Suppressor macrophage treated with lipopolysaccharide for 4 hours (primary cell): ENCODE measurements at places on chromosomes 12 and 14.

DNA sequence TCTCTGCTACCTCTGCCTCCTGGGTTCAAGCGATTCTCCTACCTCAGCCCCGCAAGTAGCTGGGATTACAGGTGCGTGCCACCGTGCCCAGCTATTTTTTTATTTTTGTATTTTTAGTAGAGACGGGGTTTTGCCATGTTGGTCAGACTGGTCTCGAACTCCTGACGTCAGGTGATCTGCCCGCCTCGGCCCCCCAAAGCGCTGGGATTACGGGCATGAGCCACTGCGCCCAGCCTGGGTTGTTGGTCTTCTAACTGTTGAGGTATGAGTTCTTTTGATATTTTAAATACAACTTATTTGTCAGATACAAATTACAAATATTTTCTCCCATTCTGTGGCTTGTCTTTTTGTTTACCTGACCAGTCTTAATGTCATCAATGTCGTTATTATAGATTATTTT lies 95.9 kb downstream of the PCNX1 start:
- no peak for DNase-seq

DNA sequence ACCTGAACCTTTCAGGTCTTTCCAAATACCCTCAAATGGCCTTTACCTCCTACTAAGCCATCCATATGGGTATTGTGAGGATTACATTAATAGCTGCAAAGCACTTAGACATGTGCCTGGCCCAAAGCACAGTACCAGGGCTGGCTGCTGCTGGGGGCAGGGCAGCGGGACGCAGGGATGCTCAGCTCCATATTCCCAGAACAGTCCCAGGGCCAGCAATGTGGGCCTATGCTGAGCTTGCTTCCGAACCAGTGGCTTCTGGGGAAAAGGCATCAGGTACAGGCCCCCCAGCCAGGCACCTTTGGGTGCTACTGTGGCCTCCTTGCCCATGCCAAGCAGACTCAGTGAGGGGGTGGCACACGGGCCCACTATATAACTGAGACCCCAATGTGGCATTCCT lies 10.4 kb downstream of the ACTN1 start:
- no peak for DNase-seq

GRCh38 chr12:44780221-44780790 lies 95.8 kb downstream of the NELL2 start:
- no peak for DNase-seq

- DNase-seq, result peak; percentile 18
These were observed 111.3 kb upstream of the SLC16A7 start for GRCh38 chr12:59484575-59484974.

DNA sequence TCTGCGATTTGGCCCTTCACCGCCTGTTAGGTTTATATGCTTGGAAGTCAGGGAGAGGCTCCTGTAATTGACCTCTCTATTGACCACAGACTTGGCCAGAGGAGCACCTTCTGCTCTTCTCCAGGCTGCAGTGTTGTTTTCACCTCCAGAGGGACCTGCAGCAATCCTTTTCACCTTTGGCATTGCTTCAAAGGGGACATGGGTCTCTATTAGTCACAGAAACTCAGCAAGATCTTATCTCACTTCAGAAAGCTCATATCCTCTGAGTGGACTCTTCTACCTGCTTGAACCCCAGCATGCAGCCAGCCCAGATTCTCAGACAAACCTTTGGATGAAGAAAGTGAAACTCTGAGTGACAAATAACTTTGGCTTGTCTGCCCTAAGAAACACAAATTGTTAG lies 339.3 kb downstream of the NRXN3 start:
- DNase-seq, result no peak

DNA sequence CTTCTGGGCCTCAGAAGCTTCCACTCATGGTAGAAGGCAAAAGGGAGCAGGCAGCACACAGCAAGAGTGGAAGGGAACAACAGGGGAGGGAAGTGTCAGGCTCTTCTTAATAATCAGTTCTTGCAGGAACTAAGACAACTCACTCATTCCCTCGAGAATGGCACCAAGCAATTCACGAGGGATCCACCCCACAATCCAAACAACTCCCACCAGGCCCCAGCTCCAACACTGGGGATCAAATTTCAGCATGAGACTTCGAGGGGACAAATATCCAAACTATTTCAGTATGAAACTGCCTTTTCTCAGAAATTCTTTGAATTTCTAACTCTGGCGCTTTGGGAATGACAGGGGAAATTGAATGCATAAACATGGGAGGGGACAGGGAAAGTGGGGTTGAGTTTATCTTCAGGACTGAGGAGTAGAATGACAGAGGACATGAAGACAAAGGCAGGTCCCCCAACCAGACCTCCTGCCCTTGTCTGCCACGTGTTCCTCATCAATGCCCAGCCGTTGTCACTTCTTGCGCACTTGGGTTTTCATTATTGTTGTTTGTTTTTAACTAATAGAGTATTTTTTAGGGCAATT lies 24.6 kb upstream of the APOF start:
- DNase-seq, result no peak

DNA sequence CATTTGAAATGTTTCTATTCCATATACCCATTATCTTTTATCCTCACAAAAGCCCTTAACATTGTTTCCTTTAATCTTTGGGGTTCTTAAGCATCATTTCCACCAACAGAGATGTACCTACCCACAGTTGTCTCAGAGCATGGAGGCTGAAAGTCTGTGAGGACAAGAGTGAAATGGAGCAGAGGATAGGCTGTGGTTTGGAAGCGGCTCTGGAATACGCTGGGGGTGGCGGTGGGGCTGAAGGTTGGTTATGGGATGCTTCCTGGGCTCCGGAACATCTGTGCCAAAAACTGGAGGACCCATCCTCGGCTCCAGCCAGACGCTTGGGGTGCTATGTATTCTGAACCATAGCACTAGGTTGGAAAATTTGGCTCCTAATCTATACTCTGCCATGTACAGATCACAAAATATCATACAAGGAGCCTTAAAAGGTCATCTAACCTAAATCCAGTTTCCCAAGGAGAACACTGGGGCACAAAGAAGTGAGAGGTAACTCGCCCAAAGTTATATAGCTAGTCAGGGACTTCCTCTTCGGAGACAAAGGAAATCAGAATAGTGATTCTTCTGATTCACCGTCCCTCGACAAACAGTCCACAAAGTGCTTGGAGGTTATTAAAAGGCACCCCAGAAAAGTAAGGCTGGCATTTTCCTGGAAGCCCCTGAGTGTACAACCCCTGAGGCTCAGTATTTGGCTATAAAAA lies 2.5 kb downstream of the PPP1R3E start:
- peak; percentile 46 for DNase-seq

DNA sequence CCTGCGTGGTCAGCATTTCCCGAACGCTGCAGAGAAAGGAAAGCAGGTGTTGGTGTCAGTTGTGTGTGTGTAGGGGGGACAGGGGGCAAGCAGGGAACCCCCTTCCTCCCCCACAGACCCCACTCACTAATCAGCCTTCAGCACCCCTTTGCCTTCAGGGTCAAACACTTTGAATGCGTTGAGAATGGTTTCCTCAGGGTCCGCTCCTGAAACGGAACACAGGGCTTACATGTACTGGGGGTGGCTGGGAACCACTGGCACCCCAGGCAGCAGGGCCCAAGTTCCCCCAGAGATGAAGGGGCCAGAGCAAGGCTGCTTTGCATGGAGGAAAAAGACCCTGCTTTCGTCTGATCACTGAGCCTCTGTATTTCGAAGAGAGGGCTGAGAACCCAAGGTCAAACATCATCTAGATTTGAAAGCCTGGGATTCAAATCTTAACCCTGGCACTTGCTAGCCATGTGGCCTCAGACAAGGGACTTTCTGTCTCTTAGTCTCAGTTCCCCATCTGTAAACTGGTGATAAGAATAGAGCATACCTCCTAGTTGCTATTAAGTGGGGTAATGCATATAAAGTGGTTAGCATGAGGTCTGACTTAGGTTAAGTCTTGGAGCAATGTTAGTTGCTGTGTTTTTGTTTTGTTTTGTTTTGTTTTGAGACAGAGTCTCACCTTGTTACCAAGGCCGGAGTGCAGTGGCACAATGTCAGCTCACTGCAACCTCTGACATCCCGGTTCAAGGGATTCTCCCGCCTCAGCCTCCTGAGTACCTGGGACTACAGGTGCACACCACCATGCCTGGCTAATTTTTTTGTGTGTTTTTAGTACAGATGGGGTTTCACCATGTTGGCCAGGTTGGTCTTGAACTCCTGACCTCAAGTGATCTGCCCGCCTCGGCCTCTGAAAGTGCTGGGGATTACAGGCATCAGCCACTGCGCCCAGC lies 7.0 kb downstream of the MYL2 start:
- peak; percentile 31 for DNase-seq

GRCh38 chr12:122368361-122369073 lies 54.0 kb downstream of the CLIP1 start:
- no peak for DNase-seq

DNA sequence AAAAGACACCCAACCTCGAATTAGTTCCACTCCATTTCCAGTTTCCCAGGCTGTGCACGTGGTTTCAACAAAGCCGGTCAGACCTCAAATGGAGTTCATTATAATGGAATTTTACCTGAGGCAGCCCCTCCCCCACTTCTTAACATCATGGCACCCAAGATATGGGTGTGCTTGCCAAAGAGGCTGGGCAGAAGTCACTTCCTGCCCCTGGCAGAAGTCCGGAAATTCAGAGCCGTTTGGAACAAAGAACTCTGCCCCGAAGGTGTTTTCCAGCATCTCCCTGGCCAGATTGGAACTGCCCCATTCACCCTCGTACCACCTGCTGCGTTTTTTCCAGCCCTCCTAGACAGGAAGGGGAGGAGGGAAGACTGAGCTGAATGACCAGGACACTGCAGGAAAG lies 8.2 kb downstream of the VDR start:
- DNase-seq, result no peak

GRCh38 chr12:25906651-25907340 lies 51.7 kb upstream of the RASSF8 start:
- no peak for DNase-seq

DNA sequence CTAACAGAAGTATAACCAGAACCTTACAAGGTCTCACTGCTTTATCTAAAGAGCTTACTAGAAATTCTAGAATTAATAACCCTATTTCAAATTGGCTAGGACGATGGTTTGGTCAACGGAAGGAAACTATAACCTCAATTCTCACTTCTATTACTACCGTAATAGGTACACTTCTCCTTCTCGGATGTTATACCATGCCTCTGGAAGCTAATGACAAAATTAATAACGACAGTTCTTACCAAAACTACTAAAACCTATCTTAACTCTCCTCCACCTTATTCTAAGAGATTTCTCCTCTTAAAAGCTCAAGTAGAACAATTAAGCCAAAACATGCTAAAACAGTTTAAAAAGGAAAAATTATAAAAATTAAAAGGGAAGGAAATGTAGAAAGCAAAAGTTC lies 23.7 kb upstream of the UBC start:
- no peak for DNase-seq
